ENCODE measurements at places on chromosomes 3 and 15.
A peak's percentile ranks its signal among the peaks of the same experiment; 100 is the strongest.

DNA sequence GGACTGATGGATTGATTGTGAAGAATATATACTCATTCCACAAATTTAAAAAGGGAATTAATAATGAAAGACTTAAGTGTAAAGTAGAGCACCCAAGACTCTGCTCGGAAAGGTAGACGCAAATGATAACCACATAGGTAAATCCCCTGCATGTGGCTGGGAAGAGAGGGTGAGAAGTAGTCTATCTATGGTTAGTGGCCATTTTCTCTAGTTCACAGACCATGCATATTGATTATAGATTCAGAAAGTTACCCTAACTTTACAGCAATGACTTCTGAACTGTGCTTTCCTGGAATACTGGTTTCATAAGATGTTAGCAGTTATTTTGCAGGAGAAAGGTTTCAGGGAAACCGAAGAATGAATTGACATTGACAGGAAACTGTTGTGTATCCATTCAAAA lies 51.7 kb downstream of the CASR start:
- DNase-seq: no peak

DNA sequence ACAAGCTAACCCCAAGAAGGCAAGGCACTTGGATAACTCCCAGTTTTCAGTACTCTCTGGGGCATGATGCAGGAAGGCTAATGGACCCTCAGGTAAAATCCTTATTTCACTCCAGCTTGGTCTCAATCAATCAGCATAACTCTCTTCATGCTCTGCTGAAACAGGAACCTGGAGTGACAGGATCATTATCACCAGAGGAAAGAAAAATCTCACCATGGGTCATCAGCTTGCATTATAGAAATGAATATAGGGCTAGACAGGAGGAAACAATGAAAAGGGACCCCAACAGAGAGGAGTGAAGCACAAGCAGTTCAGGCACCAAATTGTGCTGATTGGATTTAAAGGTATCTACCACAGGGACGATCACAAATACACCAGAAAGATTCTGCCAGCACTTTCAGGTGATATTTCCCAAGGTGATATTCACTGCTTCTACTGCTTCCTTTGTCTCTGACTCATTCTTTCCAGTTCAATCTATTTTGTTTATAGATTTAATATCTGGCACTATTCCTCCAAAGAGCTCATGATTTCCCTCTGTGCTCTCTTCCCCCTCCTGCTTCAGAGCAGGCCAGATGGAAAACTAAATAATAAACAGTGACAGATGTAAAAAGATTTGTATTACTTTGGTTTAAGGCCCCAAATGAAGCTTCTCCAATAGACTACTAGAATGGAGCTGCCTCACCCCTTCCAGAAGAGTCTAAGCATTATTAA lies 22.9 kb upstream of the THUMPD3 start:
- no peak for DNase-seq

- DNase-seq: no peak
Measured at GRCh38 chr15:25670025-25670554, 193.0 kb downstream of the ATP10A start.

DNA sequence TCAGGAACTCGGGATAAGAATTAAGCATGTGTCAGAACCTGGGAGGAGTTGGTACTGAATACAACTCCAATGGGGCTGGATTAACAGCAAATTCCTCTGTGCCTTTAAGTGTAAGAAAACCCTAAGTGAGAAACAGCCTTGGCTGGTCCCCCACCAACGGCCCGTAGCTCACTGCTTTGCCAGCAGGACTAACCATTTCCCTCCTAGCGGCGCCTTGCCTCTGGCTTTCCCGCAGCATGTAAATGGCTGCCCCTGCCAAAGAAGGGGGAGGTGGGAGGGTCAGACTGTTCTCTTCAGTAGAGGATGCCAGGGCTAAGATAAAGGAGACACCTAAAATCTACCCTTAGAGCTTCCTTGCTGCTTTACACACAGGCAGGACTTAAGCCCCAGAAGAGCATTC lies 51.0 kb upstream of the SH3GL3 start:
- no peak for DNase-seq

DNA sequence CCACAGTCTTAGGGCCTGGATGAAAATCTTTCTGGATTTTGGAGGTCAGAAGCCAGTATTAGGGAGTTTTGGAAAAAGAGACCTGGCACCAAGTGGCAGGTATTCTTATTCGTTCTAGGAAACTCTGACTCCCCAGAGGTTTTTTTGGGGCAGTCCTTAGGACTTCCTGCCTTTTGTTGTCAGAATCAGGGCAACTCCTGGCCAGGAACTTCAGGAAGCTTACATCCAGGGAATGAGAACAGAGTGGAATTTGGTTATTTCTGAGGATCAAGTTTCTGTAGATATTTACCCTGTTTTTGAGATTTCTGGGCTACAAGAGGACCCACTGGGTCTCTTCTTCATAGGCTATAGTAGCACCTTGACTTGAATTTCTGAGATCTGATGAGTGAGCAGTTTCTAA lies 15.5 kb downstream of the SCN10A start:
- no peak for DNase-seq

- DNase-seq: no peak
Measured at GRCh38 chr15:87167706-87168105, 1088.0 kb downstream of the AGBL1 start.

DNA sequence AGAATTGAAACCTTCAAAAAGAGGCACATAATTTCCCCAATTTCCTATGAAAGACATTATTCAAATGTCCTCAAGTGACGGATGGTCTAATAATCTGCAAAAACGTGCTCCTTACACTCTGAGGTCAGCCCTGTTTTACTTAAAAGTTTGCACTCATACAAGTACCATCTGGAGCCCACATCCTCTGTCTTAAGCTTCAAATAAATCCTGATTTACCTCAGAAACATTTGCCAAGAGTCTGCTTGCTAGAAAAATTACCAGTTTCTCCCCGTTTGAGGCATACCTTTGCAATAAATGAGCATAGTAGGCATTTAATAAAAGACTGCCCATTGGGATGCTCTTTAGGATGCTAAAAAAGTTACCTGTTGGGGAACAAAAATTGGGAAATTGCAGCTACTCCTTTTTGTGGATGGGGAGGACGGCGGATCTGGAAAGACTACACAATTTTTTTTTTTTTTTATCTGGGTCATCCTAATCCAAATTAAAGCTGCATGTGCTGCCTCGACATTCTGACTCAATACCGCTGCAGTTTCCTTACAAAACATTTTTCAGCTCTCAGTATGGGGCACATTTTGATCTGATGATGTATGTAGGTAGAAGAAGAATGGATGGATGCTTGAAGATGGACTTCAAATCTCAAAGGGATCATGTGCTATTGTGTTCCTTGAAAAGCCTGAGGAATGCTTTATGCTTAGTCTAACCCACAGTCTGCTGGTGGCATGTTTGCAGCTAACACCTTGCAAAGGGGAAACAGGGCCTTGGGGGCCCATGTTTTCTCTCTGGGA lies 233.7 kb upstream of the ADAMTS9 start:
- DNase-seq: no peak

DNA sequence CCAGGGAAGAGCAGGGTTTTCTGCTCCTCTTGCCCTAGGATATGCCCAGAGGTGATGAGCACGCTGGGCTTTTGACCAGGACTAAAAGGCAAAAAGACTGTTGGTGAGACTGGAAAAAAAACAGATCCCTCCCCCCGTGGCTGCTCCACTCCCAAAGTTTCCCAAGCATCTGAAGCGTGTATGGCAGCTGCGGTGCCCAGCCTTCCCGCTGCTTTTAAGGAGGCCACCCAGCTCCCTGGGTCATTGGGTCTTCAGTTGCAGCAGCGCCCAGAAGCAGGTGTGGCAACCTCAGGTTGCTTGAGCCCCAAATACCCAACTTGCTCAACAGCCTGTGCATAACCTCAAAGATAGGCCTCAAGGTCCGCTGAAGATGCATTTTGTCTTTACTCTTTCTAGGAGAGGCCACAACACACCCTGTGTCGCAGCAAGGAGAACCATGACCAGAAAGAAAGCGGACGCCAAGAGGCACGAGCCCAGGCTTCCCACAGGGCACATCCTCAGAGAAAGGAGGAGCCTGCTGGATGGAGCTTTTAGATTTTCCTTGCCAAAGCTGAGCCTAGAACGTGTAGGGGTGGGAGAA lies 2.0 kb downstream of the SRGAP3 start:
- DNase-seq: no peak

- no peak for DNase-seq
Measured at GRCh38 chr15:70783041-70783440, 19.7 kb upstream of the UACA start.

GRCh38 chr3:129286081-129286480 lies 7.4 kb downstream of the HMCES start:
- no peak for DNase-seq

- DNase-seq: no peak
Measured at GRCh38 chr3:107263269-107264021, 113.8 kb upstream of the CCDC54 start.

GRCh38 chr3:46982546-46982945 lies 3.1 kb downstream of the NBEAL2 start:
- DNase-seq: no peak

DNA sequence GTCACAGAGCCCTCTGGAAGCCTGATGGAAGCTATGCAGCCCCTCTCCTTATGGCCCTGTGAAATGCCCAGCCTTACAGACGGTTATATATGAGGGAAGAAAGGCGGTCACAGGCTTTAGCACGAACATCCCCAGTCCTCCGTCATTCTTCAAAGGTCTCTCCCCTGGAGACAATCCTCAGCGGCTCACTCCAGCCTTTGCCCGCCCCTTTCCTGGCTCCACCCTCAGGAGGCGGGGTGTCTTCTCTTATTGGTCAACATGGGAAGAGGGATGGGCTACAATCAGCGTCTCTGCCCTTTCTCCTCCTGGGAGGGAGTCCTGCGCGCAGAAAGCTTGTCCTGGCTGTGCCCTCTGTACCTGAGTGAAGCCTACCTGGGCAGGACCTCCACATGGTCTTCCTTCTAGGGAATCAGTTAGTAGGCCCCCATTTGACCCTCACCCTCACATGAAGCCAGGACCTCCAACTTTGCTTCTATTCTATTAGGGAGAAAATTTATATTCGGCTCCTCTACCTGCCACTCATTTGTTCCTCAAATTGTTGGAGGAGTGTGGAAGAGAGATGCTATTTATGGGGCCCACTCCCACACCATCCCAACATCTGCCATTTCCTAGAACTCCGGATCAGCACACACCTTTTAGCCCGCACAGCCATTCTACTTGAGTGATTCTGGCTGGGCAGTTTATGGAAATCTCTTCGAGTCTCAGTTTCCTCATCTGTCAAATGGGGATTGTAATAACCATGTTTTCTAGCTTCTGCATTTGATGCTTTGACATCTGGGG lies 112.9 kb upstream of the SLC6A11 start:
- no peak for DNase-seq

DNA sequence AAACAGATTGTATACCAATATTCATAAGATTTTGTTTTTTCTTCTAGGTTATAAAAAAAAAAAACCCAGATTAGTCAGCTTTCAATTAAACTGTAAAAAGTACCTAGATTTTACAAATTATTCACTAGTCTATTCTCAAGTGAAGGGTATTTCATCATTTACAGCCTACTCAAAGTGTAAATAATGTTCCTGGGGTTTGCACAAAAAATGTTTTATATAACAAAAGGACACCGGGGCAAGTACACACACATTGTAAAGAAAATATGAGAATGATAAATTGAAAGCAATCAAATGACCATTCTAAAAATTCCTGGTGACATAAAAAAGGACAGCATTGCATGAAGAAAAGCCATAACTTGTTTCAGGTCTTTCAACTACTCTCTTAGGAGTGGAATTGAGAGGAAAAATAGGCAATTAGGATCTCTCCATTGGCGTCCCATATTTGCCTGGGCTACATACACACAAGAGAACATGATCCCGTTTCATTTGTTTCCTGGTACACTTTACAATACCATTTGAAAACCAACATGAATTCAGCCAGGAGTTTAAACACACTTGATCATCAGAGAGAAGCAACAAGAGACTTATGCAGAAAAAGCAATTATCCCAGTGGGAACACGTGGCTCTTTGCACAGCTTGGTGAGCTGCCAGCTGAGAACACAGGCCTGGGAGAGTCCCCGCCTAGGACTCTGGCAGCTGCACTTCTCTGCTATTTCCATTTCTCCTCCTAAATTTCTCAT lies 1039.2 kb downstream of the ROBO1 start:
- DNase-seq: no peak

- no peak for DNase-seq
Measured at GRCh38 chr3:4981294-4981664, 2.0 kb downstream of the BHLHE40 start.

- DNase-seq: no peak
Measured at GRCh38 chr3:4078903-4079302, 224.3 kb upstream of the SETMAR start.

GRCh38 chr3:194165271-194166018 lies 29.5 kb downstream of the HES1 start:
- no peak for DNase-seq

- no peak for DNase-seq
Measured at GRCh38 chr3:43757666-43758321, 67.1 kb downstream of the ABHD5 start.

- peak; percentile 89 for DNase-seq
Measured at GRCh38 chr3:32420126-32421038, 28.7 kb downstream of the CMTM7 start.

DNA sequence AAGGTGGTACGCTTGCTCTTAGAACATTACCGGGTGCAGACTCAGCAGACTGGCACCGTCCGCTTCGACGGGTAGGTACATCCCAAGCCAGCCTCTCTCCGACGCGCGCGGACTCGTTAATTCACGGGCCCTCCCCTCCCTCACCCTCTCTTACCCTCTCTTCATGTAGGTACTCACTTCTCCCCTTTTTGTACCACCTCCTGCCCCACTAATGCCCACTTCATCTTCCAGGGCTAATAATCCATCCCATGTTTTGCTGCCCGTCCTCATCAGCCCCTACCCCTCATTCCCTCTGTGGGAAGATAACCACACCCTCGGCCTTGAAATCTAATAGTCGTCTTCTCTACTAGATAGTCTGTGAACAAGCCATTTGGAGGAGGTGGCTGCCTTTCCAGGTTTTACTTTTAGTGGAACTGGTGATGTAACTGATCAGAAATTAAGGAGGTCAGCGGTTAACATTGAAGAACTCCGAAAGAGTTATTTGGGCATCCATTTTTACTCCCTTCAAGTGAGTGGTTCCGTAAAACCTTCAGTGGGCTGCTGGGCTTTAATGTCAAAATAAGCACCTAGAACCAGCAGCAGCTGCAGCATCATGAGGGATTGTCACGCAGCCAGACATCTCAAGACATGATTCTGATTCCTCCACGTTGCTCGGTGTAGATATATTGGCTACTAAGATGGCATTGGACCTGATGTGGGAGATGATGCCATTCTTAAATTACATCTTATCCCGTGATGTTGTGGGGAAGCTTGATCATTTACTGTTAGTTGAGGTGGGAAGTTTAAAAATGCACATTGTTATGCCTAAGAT lies 1.3 kb downstream of the FEM1B start:
- no peak for DNase-seq

- no peak for DNase-seq
Measured at GRCh38 chr3:99669879-99670555, 31.6 kb downstream of the COL8A1 start.

DNA sequence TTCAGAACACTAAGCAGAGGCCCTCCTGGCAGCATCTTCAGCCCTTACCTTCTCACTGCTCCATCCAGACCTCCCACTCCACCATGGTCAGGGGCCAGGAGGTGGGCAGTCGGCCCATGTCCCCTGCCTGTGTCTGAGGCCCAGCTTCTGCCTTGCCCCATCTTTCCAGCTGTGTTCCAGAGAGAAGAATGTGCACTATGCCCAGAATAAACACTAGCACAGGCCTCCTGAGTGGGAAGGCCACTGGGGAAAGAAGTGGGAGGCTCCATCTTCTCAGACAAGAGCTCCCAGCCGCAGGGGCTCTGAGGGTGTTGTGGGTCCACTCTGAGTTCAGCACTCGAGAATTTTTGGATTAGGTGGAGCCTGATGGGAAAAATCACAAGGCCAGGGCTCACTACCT lies 44.5 kb downstream of the ADCY5 start:
- no peak for DNase-seq

Data from LoVo (cell line).